Gastrocnemius medialis (tissue), 4 donors: ENCODE measurements at places on chromosomes 1 and 21.

DNA sequence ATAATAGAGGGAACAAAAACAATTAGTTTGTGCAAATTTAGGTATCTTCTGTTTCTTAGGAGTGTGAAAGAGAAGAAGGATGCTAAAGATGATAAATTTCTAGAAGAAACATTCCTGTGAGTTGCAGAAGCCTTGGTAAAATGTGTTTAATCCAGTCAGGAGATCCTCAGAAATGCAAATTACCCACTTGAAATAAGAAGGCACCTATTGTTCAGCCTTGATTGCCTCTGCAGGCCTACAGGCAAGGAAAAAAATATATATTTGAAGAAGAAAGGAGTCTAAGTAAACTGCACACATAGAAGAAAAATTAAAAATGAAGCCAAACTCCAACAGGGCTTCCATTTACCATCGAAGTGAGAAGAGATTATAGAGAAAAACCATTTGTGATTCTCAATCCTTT lies 51.0 kb upstream of the LHX8 start:
- H3K27ac ChIP-seq: no peak overlapping the region
- no peaks in the 10 kb centered on the region for H3K27me3 ChIP-seq
- no peaks in the 10 kb centered on the region for H3K4me1 ChIP-seq

- H3K4me3 ChIP-seq: no peak overlapping the region
- DNase-seq: no peak
- H3K4me1 ChIP-seq: no peaks in the 10 kb centered on the region
Observed at GRCh38 chr1:150778409-150778808, 12.8 kb upstream of the CTSS start.

DNA sequence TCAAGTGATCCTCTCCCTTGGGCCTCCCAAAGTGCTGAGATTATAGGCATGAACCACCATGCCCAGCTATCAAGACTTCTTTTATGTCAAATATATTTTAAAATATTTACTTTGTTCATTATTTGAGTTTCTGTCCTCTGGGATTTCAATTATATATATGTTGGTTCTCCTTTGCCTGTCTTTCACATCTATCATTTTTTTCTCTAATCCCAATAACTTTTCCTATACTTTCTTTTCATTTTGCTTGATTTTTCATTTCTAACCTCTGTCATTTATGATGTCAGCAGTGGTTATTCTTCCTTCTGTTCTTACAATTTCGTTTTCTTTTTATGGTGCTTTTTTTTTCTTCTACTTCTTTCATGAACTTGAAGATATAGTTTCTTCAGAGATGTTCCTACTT lies 47.3 kb downstream of the SLC35F3 start:
- no peaks in the 10 kb centered on the region for H3K4me1 ChIP-seq
- H3K4me3 ChIP-seq: no peak overlapping the region
- no peaks in the 10 kb centered on the region for H3K27me3 ChIP-seq
- DNase-seq: no peak
- no peaks in the 10 kb centered on the region for H3K36me3 ChIP-seq
- no peak overlapping the region for H3K27ac ChIP-seq

DNA sequence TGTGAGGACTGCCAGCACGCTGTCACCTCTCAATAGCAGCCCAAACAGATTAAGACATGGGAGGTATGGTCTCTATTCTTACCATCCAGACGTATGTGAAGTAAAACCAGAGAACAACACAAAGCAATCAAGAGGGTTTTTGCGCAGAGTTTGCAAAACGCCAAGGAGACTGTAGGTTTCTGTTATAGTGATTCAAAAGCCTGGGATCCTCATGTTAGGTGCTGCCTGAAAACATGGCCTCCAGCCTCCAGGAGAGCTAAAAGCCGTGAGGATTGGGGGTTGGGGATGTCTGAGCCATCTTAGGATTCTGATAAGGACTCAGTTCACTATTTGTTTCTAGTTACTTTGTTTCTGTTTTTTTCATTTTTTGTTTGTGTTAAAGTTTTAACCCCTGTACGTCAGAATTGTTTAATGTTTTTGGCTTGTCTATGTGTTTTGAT lies 4.2 kb upstream of the CCT8 start:
- H3K4me3 ChIP-seq: peak overlapping the region; percentile 48
- DNase-seq: no peak
- H3K27ac ChIP-seq: peak overlapping the region; percentile 46
- no peaks in the 10 kb centered on the region for H3K27me3 ChIP-seq

DNA sequence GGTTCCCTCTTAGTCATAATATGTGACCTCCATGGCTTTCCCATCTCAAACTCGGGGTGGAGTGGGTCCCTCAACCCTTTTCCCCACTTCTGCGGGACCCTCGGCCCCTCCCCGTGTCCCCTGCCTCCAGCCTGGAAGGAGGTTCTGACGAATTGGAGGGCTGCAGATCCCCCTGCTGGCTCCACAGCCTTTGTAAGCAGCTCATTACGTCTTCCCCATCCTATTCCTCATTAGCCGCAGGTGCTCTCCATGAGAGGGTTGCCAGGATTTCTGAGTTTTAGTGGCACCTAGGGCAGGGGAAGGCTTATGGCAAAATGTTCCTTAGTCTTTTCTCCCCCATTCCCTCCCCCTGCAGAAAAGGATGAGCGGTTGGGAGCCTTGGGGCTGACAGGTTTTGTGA lies 8.3 kb downstream of the ACTL8 start:
- H3K36me3 ChIP-seq: no peaks in the 10 kb centered on the region
- DNase-seq: no peak
- H3K4me3 ChIP-seq: no peak overlapping the region

DNA sequence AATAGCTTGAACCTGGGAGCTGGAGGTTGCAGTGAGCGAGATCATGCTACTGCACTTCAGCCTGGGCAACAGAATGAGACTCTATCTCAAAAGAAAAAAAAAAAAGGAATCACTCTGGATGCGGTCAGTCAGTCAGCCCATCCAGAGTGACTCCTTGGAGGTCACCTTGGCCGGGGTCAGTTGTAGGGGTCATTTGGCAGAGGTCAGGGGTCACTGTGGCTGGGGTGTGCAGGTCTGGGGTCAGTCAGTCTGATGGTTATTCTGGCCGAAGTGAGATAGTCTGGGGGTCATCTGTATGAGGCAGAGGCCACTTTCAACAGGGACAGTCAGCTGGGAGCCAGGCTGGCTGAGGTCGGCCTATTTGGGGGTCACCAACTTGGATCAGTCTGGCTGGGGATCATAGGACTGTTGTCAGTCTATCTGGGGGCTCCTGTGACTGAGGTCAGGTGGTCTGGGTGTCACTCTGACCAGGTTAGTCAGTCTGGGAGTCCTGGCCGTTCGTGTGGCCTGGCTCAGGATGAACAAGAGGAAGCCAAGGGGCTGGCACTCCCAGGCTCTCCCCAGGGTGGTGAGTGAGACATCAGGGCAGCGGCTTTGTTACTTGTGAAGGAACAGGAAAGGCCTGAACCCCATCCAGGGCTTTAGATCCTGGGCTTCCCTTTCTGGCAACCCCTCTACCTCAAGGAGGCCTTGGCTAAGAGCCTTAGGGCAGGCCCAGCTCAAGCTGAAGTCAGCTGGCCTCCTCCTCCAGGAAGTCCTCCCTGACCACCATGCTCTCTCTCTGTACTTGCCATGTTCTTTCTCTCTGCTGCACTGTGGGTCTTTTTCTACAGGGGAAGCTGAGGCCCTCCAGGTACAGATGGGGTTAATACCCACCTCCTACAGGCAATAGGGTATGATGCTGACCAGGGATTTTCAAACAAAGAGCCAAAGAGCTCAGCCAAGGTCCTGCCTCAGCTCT lies 15.1 kb downstream of the PTPRU start:
- no peaks in the 10 kb centered on the region for H3K27me3 ChIP-seq
- H3K4me1 ChIP-seq: no peaks in the 10 kb centered on the region
- no peaks in the 10 kb centered on the region for H3K36me3 ChIP-seq
- no peak overlapping the region for H3K27ac ChIP-seq

DNA sequence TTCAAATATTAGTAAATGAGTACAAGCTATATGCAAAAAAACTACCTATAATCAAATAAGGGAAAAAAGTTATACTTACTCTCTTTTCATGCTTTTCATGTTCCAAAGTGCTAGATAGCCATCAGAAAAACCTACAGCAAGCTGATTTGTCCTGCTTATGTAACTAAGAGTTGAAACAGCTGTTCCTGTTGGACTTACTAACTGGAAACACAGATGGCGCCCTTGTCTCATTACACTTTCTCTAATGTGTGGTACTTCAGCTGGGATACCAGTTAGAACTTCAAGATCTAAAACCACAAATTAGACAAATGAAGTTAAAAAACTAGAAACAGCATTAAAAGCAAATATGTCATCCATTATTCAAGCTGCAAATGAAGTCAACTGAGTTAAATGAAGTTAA lies 24.3 kb downstream of the AHCTF1 start:
- H3K36me3 ChIP-seq: no peaks in the 10 kb centered on the region
- no peaks in the 10 kb centered on the region for H3K27me3 ChIP-seq
- H3K27ac ChIP-seq: no peak overlapping the region
- peaks cover 4% of the 10 kb centered on the region for H3K4me1 ChIP-seq
- no peak for DNase-seq
- H3K4me3 ChIP-seq: no peak overlapping the region

DNA sequence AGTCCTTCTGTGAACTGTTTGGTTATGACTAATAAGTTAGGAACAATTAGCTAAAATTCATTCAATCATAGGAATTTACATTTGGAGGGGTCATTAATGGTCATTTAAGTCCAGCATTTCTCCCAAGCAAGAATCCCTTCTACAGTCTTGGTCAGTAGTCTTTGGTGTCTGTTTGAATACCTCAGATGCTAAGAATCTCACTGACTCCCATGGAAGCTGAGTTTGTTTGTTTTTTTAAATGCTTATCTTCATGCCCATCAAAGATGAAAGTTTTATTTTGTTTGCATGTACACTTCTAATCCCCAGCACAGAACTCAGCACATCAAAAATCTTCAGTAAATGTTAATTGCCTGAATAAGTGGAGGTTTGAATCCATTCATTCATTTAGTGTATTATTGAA lies 41.3 kb upstream of the SLC44A3 start:
- no peak overlapping the region for H3K4me3 ChIP-seq
- DNase-seq: no peak
- no peak overlapping the region for H3K27ac ChIP-seq
